ENCODE measurements at places on chromosomes 4 and X.

GRCh38 chr4:148420397-148420796, 21.8 kb downstream of the NR3C2 start:
- no peak for DNase-seq

GRCh38 chr4:21948347-21949072, at the start of gene KCNIP4:
KCNIP4 (minus strand) TSS chr4:21948772.
- peak; percentile 77 for DNase-seq

GRCh38 chr4:11505221-11505971, 76.7 kb upstream of the HS3ST1 start:
- DNase-seq: no peak

- no peak for DNase-seq
These were observed 85.4 kb downstream of the RASL11B start for GRCh38 chr4:52947401-52948056.

DNA sequence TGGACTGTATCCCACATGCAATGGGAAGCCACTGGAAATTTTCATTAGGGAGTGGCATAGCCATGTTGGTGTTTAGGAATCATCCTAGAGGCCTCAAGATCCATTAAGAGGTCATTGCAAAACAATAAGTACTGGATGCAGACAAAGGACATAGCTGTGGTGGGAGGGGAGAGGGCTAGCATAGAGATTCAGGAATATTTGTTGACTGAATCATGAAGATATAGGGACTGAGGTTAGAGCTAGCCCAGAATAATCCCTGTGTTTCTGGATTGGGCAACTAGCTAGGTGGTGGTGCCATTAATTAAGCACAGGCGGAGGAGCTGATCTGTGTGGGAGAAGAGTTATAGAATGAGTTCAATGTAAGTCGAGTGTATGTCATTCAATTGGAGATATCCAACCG, 135.0 kb downstream of the RAB28 start:
- no peak for DNase-seq

- DNase-seq: no peak
These were observed 73.3 kb downstream of the CRLF2 start for GRCh38 chrX:1139185-1139500.

DNA sequence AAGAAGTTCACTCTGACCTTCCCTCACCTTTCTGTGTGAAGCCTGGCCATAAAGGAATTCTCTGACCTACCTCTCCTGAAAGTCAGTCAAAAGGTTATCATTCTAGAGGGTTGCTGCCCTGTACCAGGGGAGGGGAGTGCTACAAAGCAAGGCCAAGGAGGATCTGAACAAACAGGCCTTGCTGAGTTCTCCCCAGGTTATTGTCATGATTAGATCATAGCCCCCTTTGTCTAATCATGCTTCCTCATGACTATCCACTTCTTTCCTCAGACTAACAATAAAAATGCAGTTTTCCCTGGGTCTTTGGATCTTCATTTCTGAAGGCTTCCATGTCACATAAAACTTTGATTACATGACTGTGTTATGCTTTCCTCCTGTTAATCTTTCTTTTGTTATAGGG, 472.0 kb downstream of the IQCM start:
- no peak for DNase-seq

- DNase-seq: peak; percentile 67
These were observed 6.7 kb upstream of the ERCC6L start for GRCh38 chrX:72245461-72246089.

DNA sequence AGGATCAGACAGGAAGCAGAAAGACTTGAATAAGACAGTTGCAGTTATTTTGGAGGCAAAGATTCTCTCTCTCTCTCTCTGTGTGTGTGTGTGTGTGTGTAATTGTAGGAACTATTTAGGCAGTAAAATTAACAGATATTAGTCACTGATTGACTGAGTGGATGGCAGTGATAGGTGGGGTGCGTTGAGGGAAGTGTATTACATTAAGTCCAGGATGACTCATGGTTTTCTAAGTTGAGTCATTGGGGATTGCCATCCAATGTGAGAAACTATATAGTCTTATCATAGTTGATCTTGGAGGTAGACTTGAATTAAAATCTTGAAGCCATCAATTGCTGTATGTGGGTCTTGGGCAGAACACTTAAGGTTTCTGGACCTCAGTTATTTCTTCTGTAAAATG, 75.4 kb downstream of the AR start:
- DNase-seq: no peak

DNA sequence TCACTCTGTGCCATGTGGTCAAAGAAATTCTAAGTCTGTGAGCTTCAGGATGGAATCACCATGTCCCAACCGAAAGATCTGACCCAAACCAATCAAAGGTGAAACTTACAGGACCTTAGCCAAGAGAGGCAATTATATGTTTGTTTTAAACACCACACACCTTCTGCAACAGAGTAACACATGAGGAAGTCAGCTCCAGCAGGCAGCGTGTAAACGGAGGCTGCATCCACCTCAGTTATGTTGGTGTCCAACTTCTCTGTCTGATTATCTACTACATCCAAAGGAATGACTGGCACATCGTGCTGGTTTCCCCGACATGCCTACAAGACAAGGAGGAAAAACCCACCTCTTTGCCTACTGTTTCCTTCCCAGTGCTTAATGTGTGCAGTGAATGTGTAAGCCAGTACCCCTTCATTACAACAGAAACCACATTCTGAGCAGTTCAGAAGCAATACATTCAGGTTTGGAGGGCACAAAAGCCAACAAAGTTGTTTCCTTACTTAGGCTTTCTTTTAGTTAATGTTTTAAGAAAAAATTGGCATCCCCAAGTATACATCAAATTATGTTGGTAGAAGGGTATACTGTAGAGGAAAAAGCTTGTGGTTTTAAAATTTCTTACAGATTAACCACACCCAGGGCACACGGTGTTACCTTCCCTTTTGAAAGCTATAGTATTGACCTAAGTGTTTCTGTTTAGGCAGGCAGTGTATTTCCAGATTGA, 12.4 kb downstream of the CASP6 start:
- no peak for DNase-seq

Measured in ecto neural progenitor cell (in vitro differentiated cells).